ENCODE measurements at places on chromosomes 2 and 18. TPM values are rescaled to one million over a fixed set of nuclear protein-coding genes. Genes with fewer than 3 reads are reported as not detected.

LOXL3 gene
- 28.0 TPM for total RNA-seq

SKOR2 gene
- not detected for total RNA-seq

RSAD2 gene
- total RNA-seq, result 1.5 TPM

DUSP2 gene
- total RNA-seq, result 2.3 TPM
